Nephron progenitor cell (in vitro differentiated cells): ENCODE measurements at places on chromosomes 2 and 18.
A peak's percentile ranks its signal among the peaks of the same experiment; 100 is the strongest.

DNA sequence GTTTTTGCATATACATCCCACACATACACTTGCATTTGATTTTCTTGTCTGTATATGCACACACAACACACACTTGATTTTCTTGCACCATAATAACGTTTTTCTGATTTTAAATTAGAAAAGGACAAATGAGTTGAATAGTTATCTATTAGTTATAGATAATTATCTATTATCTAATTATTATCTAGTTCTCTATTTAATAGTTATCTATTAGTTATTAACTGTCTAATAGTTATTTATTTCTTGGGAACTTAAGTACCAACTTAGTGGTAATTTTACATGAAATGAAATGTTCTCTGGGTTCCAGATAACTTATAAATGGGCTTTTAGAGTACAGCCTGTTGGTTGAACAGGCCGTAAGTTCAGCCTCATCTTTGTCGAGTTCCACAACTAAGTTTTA, 23.0 kb downstream of the INPP4A start:
- DNase-seq, result no peak

GRCh38 chr2:13696601-13697000, 935.9 kb upstream of the LRATD1 start:
- no peak for DNase-seq

GRCh38 chr2:176984987-176985386, 227.6 kb upstream of the HNRNPA3 start:
- no peak for DNase-seq

GRCh38 chr2:24840164-24840869, 47.1 kb downstream of the CENPO start:
- DNase-seq, result no peak

DNA sequence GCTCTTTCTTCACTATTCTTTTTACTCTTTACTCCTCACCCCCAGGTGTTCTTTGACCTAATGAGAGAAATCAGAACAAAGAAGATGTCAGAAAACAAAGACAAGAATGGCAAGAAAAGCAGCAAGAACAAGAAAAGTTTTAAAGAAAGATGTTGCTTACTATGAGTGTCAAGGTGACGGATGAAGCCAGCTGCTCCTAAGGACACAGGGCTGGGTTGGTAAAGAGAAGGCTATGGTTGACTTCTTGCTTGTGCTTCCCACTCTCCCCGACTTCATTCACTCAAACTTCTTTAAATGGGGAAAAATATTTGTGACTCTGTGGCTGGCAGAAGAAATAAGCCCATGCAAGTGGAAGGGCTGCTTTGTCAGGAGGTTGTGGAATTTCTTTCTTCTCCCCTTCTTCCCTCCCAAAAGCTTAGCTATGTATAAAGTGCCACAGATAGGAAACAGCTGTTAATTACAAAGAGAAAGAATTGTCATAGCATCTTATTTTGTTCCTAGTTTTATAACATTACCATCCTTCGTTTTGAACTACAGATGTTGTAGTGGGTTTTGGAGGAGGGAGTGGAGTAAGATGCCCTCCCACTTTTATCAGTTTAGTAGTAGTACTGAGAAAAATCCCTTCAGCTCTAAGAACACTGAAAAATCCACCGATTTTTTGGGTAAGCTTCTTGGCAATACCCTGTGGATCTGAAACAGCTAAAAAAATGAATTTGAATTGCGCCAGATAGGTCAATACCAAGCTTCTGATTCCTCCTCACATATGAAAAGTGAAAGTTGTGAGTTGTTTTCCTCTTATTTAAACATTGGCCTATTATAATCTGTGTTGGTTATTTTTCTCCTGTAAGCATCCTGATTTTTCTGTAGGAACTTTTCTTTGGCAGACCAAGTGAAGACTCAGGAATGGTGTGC, 40.7 kb downstream of the RALB start:
- DNase-seq, result no peak

DNA sequence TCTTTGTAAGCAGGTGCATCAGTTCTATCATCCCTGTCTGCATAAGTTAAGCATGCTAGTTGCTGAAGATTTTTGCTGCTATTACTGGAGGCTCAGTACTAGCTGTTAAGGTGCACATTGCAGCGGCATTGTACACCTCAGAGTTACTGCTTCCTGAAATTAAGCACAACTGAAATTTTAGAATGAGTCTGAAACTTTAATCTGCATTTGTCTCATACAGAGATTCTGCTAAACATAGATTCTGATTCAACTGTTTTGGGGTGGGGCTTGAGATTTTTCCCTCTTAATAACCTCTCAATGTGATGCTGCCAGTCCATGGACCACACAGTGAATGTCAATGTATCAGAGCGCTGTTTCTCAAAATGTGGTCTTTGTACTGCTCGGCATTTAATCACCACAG, 585.7 kb upstream of the GCFC2 start:
- no peak for DNase-seq

- peak; percentile 71 for DNase-seq
These were observed 92.4 kb downstream of the DYSF start for GRCh38 chr2:71545572-71546274.

GRCh38 chr2:223941579-223942277, 3.4 kb downstream of the WDFY1 start:
- no peak for DNase-seq

- no peak for DNase-seq
These were observed 261.3 kb upstream of the CCDC68 start for GRCh38 chr18:55220523-55220922.

DNA sequence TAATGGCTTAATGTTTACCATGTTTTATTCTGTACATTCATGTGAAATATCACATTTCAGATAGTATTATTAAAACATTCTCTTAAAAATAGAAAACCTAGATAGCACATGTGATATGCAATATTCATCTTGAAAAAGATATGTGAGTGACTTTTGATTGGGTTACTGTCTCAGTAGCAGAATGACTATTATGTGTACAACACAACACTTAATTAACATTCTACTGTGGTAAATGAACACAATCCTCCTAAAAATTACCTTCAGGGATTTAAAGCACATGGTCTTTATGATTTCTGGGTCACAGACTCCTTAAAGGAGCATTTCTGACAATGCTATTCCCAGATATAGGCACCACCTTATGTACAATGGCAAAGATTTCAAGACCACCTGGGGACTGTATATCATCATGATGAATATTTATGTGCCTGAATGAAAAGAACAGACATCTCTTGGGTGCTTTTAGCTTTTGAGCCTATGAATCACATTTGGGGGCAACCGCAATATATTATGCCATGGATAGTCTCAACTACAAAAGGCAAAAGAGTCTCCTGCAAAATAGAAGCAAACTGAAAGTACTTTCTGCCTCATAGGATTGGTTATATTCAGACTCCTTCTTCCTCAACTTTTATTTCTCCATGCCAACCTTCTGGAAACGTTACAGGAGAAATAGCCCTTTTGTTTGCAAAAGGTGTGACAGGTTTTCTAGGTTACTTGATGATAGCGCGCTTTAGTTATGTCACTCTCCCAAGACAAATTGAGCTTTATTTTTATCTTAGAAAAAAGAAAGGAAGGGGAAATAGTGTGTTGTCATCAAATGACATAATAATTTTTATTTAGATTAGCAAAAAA, 259.0 kb downstream of the CALCRL start:
- DNase-seq, result no peak

DNA sequence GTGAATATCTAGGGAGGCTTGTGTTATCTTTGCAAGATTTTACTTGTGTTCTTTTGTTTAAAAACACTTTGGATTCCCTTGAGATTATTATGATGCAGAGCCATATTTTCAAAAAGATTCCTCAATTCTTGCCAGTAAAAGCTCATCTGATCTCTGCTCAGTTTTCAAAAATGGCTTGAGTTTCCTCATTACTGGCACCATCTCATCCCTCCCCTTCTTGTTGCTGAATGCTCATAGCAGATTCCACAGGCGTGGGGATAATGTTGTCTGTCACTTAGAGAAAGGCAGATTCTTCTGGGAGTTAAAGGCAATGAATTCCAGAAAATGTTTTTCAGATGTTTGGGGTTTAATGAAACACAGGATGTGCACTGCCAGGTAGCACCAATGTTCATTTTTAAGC, 170.4 kb upstream of the TANK start:
- DNase-seq, result no peak

DNA sequence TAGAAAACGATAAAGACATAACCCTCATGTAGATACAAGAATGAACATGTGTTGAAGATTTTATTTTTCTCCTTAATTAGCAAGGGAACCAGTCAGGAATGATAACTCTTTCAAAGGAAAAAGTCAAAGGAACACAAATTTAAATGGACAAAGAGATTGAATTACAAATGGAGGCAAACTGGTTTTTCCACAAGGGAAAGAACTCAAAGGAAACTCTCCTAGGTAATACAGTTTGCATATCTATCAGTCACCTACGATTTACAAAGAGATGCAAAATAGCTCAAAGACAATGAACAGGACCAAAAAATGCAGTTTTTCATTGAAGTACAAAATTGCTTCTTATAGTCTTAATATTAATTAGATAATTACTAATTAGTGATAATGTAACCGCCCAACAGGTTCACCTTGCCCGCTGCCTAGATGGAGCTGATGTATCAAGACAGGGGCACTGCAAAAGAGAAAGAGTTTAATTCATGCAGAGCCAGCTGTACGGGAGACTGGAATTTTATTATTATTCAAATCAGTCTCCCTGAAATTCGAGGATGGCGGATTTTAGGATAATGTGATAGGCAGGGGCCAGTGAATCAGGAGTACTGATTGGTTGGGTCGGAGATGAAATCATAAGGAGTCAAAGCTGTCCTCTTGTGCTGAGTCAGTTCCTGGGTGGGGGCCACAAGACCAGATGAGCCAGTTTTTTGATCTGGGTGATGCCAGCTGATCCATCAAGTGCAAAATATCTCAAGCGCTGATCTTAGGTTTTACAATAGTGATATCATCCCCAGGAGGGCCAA, 151.0 kb downstream of the TMEM17 start:
- no peak for DNase-seq

GRCh38 chr2:171478345-171478744, 43.9 kb upstream of the CYBRD1 start:
- DNase-seq, result no peak

- no peak for DNase-seq
These were observed 286.4 kb upstream of the PARD3B start for GRCh38 chr2:204258890-204259289.

- no peak for DNase-seq
These were observed 50.7 kb downstream of the SLC14A2 start for GRCh38 chr18:45666006-45666405.

DNA sequence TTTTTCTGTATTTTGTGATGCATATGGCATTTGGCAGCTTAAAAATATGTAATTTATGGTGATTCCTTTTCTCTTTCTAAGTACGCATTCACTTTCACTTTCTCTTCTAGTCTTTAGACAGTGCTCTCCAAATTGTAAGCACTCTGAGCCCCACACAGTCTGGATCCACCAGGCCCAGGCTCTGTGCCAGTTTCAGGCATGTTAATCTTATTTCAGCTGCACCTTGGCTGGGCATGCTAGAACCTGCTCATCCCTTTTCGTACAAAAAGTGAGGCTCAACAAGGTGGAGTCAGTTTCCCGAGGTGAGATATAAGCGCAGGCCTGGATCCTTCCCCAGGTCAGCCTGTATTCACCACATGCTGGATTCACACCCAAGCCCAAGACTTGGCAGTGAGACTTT, 203.9 kb downstream of the MTX2 start:
- DNase-seq, result no peak

DNA sequence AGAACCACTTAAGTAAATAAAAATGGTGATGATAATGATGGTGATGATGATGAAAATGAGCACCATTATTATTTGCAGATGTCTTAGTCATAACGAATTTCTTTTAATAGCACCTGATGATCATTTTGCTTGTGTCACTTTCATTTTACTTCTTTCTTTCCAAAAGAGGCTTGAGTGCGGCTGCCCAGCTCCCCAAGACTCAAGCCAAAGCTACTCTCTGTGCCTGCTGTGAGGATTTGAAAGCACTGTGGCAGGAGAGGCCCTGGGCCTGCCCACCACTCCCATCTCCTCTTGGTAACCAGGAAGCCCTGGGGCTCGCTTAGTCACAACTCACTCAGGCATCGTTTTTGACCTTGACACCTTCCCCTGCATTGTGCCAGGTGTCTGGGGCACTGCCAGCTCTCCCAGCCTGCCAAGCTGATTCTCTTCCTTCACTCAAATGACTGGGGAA, 41.2 kb downstream of the RPL37A start:
- no peak for DNase-seq

DNA sequence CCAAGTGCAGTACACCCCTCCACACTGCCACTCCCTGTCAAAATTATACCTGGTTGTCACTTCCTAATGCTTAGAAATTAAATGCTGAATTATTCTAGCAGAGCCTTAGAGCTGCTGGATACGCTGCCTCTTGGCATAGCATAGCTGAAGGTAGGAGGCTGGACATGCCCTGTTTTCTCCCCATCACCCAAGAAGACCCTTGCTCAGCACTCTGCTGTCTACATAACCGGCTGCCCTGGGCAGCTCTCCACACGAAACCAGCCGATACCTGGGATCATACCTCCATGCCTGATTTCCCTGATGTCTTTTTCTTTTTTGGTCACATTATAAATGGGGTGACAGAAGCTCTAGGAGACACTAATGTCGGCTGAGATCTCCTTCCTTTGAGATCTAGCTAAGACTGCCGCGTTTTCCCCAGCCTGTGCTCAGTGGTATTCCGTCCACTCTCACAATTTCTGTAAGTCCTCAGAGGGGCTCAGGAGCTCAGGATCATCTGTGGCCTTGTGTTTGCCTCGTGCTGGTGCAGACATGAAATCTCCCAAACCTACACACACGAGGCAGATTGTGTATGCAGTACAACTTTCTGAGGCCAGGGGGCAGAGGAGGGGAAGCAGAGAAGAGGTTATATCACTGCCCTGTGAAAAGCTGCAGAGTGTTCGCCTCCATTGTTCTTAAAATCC, 13.5 kb upstream of the ZAP70 start:
- DNase-seq, result peak; percentile 69

DNA sequence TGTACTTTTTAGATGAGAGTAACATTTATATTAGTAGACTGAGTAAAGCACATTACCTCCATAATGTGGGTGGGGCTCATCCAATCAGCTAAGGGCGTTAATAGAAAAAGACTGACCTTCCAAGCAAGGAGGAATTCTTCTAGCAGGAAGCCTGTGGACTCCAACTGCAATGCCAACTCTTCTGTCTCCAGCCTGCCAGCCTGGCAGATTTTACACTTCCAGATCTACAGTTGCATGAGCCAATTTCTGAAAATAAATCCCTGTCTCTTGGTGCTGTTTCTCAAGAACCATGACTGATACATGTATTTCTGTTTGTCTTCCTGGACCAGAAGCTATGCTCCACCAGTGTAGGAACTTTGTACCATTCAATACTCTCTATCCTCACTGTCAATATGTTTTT, 69.0 kb upstream of the LMAN1 start:
- DNase-seq, result no peak

GRCh38 chr2:128301501-128301966, 17.1 kb downstream of the HS6ST1 start:
- no peak for DNase-seq
